Fibroblast of skin of left quadriceps (primary cell): ENCODE measurements at places on chromosomes 5 and 9.

DNA sequence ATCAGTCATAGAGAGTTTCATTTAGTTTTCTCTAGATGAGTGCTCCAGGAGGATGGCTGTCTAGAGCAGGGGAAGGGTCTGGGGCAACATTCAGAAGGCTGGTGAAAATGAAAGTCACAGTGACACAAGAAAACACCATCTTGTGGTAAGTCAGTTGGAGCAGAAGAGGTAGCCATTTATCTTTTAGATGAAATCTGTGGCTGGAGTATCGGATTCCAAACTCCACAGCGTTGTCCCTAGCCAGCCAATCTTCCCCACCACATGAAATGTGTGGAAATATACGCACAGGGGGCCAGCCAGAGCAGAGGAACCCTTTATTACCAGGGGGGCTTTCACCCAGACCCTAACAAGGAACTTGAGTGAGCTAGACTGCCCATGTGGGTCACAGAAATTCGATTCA lies 15.9 kb upstream of the TNFAIP8 start:
- no peak for DNase-seq

DNA sequence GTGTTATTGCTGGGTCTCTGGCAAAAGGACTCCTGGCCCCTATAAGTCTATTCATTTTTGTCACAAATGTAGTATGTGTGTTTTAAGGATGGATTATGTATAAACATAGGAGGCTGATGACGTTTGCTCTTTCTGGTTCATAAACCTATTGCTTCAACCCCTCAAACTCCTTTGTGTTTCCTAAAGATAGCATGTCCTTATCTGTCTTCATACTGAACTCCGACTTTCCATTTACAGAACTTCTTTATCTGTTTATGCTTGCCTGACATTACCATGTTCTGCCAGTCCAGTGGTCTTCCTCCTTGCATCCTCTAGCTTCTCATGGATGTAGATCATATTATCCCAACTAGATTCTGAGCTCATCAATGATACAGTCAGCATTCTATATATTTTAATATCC lies 46.1 kb downstream of the ARHGEF28 start:
- DNase-seq = no peak

DNA sequence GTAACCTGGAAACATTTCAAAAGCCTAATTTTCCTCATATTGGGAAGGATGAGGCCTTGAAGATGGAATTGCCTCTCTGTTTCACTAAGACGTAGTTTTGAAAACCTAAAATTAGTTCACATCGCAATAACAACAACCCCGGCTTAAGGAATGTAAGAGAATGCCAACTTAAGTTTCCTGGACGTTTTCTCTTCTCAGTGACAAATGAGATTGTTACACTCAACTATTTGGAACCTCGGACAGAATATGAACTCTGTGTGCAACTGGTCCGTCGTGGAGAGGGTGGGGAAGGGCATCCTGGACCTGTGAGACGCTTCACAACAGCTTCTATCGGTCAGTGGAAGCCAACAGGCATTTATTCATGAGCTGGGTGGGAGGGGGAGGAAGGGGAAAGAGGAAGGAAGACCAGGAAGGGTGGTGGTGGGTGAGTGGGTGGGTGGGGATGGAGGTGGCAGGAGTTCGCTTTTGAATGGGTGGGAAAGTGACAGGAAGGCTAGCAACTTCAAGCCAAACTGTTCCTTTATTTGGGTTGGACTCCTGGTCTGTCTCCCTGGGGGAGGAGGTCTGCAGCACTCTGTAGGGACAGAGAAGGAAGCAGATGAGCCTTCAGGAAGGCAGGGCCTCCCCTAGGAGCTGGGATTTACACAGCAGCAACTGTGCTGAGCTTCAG lies 83.4 kb downstream of the TEK start:
- DNase-seq = no peak

GRCh38 chr9:126108240-126108639 lies 218.4 kb upstream of the MVB12B start:
- no peak for DNase-seq

DNA sequence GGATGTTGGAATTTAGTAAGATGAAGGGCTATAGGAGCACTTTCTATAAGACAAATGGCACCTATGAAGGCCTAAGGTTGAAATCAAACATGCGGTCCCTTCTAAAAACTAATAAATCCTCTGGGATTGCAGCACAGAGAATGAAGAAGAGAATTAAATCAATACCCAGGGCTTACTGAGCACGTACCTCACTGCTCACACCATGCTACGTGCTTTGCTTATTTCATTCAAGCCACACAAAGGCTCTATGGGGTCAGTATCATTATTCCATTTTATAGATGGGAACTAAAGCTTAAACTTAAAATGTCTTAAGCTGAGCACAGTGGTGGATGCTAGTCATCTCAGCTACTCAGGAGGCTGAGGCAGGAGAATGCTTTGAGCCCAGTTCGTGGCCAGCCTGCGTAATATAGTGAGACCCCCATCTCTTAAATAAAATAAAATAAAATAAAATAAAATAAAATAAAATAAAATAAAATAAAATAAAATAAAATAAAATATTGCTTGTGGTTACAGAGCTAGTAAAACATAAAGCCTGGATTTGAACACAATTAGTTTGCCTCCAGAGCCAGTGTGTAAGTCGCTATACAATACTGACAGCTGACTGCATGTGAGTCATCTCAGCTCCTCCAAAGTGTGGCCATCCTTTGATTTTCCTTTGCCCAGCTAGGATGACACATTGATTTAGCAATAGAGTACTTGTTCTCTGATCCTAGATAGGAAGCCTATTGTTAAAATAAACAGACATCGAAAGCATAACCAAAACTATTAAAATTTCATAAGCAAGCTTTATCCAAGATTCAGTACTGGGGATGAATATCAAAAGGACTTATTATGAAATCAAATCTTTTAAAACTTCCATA lies 20.9 kb upstream of the DPYSL3 start:
- DNase-seq = peak; percentile 53

GRCh38 chr5:159906943-159907342 lies 9.3 kb upstream of the ADRA1B start:
- DNase-seq = no peak

DNA sequence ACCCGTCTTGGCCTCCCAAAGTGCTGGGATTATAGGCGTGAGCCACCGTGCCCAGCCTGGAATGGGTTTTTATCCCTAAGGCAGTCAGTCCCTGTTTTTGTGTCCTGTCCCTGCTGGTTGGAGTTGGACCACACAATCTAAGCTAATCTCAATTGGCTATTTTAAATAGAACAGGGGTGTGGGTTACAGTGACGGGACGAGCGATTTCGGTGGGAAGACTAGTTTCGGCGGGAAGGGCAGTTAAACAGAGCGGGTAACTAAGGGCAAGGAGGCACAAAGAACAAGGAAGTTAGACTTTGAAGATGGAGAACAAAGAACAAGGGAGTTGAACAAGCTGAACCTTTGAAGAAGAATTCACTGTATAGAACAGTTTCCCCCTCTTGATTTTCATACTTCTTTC lies 1.4 kb downstream of the GTF3C5 start:
- DNase-seq = no peak

DNA sequence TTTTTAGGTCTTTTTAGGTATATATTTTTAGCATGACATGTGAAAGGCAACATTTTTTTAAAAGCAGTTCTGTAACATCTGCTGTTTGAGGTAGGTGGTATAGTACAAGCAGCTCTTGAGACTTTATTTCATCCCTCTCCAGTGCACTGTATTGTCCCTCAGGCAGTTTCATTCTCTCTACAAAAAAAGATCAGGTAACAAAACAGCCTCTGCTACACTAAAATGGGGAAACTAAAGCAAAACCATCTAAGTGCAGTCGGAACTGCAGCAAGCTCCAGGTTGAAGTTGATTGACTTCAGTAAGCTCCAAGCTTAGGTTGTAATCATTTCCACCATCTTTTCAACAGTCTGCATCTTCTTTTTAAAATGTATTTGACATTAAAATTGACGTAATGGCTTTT lies 195.6 kb downstream of the DEPDC1B start:
- DNase-seq = no peak

DNA sequence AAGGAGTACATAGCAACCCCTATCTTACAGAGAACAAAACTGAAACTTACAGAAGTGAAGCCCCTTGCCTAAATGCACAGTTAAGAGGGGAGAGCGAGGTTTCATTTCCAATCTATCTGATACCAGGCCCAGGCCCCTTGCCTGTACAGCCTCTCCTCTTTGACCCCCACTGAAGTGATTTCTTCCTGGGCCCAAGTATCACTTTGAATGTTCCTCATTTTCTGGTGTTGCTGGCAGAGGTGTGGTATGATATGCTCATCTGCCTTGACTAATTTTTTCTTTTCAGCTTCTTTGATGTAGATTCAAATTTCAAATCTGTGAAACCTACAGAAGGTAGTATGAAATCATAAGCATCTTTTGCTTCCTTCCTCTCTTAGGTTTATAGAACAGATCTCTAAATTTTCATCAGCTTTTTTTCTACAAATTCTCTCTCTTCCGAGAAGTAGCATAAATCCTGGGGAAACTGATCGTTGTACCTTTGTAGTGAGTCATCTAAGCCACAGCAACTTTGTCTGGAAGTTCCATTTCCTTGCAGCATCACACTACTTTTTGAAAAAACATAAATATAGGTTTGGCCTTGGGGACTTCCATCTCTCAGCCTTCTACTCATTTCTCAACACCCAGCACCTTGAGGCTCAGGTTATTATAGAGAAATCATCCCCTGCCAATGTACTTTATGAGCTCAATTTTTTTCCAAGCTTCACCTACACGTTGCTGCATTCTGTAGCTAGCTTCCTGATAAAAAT lies 402.4 kb upstream of the PTGER4 start:
- no peak for DNase-seq

- DNase-seq = no peak
Measured at GRCh38 chr5:17837757-17838156, 203.5 kb downstream of the TAF11L14 start.

- DNase-seq = no peak
Measured at GRCh38 chr5:119067450-119067849, 3.4 kb upstream of the DMXL1 start.

DNA sequence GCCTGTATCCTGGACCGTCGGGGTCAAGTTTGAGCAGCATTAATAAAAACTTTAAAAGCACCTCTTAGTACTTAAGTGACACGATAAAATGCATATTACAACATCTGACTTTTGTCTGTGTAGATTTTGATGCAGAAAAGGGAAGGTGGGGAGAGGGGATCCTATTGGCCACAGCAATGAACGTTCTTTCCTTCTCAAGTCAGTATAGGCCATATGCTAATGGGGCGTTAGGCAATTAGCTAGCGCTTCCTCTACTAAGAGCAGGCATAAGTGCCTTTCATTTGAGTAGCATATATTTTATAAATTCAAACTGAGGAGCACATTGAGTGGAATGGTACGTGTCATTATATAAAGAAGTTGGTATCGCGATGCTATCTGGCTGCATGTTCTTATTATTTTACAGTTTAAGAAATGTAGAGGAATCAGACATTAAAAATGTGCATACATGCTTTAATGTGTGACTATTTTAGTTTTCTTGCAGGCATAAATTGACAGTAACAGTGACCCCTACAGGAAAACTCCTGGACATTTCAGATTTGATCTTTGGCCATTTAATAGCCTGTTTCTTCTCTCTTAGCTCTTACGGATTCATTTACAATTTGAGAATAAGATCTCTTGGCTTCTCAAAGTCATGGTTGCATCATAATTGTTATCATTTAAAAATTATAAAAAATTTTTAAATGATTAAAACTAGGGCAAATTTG lies 1.1 kb upstream of the GNA14 start:
- DNase-seq = no peak

GRCh38 chr9:6955251-6955921 lies 197.6 kb downstream of the KDM4C start:
- DNase-seq = peak; percentile 34

DNA sequence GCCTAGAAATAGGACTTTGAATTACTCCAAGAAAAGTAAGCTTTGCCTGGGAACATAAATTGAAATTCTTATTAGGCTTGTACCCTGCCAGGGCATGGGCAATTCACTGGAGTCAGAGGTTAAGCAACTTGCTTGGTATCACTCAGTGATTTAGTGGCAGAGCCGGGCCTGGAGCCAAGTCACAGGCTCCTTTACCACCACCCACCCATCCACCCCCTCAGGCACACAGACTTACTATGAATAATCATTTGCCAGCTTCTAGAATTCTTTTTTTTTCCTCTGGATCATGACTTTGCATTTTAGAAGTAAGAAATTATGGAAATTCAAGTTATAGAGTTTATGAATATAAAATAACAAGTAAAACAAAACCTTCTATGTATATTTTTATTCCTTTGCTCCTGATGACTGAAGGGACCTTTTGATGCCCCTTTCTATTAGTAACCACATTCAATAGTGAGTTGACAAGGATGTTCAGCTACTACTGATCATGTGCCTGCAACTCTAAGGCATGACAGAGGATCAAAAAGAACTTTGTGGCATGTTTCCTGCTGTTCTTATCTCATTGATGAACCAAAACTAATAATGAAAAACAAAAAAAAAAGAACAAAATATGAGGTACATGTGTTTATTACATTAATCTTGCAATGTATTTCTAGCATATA lies 614.7 kb downstream of the TLR4 start:
- no peak for DNase-seq

DNA sequence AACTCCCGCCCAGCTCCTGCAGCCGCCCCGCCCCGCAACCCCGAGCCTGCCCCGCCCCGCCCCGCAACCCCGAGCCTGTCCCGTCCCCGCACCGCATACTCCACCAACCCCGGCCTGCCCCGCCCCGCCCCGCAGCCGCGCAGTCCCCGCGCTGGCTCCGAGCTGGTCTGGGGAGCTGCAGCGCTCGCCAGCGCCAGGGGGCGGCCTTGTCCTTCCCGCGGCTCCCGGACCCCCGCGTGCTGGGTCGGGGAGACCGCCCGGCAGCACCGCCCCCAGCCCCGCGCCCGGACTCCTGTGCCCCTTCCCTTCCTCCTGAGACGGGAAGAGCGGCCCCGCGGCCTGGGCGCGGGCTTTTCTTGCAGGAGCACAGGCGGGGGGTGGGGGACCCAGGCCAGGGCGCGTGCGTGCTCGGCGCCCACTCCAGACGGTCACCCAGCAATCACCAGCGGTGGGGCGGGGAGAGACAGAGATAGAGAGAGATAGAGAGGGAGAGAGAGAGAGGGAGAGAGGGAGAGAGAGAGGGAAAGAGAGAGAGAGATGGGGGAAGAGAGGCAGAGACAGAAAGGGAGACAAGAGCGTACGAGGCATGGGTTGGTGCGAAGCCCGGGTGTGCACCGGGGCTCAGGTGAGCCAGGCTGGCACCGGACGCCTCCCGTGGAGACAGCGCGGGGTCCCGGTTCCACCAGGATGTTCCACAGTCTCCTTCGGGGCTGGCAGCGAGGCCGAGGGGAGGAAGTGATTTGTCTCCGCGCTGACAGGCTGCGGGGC lies 14.7 kb upstream of the TMEM250 start:
- DNase-seq = no peak

GRCh38 chr5:179834120-179834519 lies 13.4 kb downstream of the SQSTM1 start:
- DNase-seq = no peak

- DNase-seq = peak; percentile 28
Measured at GRCh38 chr5:136159457-136159856, 26.8 kb downstream of the SMAD5 start.

GRCh38 chr9:16870596-16871335 lies at the start of gene BNC2:
BNC2 (minus strand) TSS chr9:16870670; CDS start chr9:16870648, 22 bp downstream.
- no peak for DNase-seq

GRCh38 chr5:134887593-134888159 lies 13.5 kb downstream of the TXNDC15 start:
- DNase-seq = no peak
